ENCODE measurements at places on chromosomes 16 and 17.
A peak's percentile ranks its signal among the peaks of the same experiment; 100 is the strongest.

DNA sequence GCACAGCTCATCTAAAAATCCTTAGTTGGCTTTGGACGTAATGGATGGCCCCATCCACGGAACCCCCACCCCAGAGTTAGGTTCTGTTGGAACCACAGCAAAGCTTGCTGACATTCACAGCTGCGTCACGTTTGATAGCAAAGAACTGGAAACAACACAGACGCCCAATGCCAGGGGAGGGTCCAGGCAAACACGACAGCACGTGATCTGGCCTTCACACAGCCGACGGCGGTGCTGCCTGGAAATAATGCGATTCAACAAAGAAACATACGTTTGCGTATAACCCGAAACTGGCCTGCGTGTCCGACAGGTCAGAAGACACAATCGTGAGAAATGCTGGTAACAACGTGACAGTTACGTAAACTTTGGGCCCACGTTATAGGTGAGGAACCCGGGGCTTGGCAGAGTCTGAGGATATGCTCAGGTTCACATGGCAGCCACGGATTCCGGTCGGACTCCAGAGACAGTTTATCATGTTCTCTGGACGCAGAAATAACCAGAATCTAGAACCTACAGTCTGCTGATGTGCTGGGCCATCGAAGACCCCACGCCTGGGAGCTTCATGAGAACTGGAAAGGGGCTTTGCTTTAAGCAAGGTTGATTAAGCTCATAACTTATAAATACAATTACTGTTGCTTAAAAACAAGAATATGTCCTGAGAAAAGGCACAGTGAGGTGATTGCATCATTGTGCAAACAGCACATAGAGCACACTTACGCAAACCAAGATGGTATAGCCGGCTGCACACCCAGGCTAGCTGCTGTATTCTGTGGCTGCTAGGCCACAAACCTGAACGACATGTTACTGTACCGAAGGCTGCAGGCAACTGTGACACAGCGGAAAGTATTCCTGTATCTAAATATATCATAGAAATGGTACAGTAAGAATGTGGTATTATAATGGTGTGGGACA is 70.4 kb downstream of the RPH3AL start:
- no peak for DNase-seq

DNA sequence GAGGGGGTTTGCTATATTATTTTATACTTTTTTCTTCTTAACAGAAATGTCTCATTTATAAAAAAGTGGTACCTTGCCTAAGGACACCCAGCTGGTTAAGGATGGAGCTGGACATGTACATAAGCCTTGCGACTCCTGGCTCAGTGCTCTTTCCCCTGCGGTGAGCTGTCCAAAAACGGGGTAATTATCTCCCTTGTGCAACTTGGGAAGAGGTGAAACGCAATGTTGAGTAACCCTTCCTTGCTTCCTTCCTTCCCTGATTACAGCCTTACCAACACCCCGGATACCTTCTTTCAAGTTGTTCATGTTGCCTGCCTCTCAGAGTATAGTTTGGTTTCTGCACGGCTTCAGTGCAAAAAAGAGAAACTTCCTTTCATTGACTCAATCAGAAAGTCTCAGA is 94.1 kb upstream of the XYLT1 start:
- DNase-seq = no peak

DNA sequence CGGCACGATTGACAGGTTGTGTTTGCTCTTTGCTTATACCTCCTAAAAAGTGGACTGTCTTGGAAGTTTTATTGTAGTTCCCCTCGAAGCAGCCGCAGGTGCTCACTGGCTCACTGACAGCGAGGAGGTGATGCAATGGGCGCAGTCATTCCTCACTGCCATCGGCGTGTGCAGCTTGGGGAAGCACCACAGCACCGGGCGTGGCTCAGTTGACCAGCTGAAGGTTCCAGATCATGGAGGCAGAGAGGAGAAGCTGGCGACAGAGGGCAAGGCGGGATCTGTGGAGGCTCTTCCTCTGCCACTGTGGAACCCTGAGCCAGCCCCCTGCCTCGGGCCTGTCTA is 72.1 kb upstream of the TNRC6C start:
- peak; percentile 22 for DNase-seq

GRCh38 chr17:27241346-27241946 is 52.5 kb upstream of the WSB1 start:
- peak; percentile 87 for DNase-seq

GRCh38 chr17:16950488-16950887 is 21.4 kb downstream of the TNFRSF13B start:
- no peak for DNase-seq

DNA sequence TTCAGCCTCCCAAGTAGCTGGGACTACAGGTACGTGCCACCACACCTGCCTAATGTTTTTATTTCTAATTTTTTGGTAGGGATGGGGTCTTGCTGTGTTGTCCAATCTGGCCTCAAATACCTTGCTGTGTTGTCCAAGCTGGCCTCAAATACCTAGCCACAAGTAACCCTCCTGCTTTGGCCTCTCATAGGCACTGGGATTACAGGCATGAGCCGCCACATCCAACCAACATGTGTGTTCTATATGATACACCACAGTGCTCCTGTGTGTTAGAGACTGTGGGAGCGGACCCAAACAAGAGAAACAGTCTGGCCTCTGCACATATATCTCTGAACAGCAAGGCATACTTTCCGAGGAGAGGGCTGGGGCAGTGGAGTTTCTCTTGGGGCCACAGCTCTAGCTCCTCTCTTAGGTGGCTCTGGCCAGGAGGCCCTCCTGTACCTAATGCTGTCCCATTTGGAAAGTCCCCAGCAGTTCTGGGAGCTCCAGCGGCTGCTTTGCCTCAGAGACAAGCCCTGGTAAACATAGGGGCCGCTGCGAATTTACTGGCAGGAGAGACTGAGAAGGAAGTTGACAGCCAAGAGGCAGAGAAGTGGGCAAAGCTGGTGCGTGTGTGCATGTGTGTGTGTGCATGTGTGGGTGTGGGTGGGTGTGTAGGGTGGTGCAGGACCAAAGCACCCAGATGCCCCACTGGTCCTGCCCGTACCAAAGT is 95.0 kb downstream of the RAB11FIP4 start:
- DNase-seq = no peak

- peak; percentile 18 for DNase-seq
Observed at GRCh38 chr17:10579270-10579669, 29.8 kb upstream of the MYH2 start.

DNA sequence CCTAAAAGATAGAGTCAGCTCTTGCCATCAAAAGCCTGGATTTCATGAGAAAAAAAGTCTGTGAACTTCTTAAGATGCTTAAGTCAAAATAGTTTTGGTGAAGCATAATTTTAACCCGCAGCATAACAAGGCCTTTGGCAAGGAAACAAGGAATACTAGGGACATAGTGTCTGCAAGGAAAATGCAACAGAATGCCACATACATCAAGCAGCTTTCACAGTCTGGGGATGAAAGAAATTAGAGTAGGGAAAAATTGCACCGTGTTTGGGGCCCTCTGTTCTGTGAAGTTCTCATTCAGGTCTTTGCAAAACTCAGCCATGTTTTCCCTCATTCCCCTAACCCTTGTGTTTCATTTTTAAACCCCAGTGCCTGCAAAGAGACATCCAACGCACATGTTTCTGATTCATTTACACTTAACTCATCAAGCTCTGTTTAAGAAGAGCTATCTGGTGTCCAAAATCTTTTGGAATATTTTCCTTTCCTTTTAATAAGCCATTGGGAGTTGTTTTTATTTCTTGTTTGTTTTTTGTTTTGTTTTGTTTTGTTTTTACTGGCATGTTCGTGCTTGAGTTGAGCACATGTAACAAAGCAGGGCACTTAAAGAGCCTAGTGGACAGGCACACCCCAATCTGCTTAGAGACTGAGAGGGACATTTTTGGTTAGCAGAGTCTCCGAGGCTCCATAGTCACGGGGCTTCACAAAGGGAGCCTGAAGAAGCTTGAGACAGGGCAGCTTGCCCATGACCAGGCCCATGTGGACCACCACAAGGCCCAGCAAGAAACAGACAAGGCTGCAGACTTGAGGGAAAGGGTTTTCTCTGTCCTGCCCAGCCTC is 116.5 kb downstream of the ANKFN1 start:
- DNase-seq = no peak

GRCh38 chr16:14151256-14152030 is 80.3 kb downstream of the MRTFB start:
- DNase-seq = no peak

DNA sequence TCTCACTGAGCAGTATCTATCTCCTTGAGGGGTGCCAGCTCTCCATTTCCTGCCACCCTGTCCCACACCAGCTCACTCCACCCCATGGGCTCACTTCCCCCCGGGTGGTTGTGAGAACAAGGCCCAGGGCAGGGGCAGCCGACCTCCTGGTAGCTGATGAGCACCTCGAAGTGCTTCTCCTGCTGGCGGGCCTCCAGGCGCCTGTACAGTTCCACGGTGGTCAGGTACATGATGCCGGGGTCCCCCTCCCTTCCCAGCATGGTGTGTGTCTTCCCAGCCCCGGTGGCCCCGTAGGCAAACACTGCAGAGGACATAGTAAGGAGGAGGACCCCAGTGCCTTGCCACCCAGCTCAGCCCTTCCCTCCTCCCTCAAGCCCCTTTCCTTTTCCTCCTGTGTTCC is 12.5 kb downstream of the KIF18B start:
- DNase-seq = no peak

DNA sequence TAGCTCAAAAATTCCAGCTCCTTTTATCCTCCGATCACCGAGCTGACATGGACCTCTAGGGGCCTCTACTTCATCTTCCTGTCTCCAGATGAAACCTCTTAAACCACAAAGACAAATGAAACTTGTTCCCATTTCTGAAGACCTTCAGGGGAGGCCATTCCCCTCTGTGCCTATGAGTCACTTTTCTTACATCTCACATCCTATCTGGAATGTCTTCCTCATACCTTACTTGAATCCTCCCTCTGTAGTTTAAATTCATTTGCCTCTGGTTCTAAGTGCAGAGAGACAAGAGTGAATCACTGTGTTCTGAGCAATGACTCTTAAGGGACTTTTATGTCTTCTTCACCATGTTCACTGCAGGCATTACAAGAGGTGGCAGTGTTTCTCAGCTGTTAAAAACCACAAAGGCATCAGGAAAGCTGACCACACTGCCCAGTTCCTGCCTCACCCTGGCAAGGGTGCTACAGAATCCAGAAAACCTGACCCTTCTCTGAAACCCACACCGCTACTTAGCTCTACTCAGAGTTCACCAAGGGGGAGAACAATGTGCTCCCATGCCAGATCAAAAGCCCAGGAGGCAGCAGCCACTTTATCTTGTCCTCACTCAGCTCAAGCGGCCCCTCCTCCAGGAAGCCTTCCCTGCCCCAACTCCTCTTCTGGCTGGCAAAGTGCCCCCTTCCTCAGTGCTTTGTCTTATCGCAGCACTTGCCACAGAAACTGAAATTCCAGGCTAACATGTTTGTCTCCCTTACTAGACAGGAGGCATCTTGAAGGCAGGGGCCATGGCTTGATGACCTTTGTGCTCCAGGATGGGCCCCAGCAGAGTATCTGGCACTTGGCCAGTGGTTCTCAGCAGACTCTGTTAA is 6.4 kb downstream of the CUEDC1 start:
- peak; percentile 97 for DNase-seq

GRCh38 chr17:80750263-80750662 is 205.6 kb downstream of the RPTOR start:
- no peak for DNase-seq

DNA sequence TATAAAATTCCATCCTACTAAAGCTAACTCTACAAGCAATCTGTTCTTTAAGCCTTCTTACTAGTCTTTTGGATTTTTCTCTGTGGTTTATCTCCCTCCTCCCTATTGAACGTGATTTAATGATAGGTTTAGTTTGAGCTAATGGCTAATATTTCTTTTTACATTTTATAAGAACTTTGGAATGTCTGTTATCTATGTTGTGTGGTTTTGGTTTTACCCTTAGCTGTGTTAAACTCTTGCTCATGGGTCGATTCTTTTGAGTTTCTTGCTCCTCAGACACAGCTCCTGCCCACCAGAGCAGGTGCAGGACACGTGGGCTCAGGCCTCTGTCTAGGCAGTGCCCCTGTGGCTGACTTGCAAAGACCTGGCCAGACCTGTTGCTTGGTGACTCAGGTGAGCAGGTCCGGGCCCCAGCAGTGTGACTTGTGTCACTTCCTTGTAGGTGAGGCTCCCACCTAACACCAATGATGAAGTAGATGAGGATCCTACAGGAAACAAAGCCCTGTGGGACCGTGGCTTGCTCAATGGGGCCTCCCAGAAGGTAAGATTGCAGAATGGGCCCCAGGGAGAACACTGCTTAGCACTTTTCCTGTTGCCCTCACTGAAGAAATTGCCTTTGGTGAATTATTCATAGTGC is 45.1 kb downstream of the SF3B3 start:
- DNase-seq = no peak

DNA sequence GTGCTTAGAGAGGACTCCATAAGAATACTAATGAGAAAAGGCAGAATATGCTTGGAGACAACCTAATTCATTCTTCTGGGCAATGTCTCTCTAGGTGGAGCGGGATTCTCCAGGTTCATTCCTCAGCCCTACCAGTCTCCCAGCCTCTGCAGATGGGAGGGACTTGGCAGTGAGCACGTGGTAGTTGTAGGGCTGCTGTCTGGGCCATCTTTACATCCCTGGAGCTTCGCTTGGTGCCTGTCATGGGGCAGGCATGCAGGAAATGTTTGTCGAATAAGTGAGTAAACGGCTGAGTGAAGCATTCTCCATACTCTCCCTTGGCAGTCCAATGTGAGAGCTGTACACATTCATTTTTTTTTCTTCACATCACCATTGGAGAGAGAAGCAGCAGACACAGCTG is 387.5 kb downstream of the UTP18 start:
- peak; percentile 26 for DNase-seq

- no peak for DNase-seq
Observed at GRCh38 chr17:39264119-39264518, 38.4 kb upstream of the STAC2 start.

GRCh38 chr17:43732958-43733357 is 25.6 kb downstream of the SOST start:
- no peak for DNase-seq

GRCh38 chr17:49980703-49981197 is 11.8 kb downstream of the DLX4 start:
- DNase-seq = peak; percentile 70

DNA sequence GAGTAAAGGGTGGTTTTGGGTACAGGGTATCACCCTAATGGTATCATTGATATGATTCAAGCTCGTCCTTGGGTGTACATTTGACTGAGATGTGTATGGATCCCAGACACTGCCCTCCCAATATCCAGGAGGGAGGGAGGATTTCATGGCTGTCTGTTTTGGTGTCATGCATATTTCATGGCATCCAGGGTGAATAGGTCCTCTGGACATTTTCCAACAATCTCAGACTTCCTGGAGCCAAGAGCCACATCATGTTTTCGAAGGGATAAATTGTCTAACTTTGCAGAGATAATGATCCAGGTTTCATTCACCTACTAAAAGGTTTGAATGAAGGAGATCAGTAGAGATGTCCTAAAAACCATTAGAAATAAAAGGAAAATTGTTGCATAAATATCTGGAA is 431.9 kb downstream of the SHISA9 start:
- no peak for DNase-seq

All from RWPE1 (cell line).